ENCODE measurements at places on chromosomes 3 and 15.

DNA sequence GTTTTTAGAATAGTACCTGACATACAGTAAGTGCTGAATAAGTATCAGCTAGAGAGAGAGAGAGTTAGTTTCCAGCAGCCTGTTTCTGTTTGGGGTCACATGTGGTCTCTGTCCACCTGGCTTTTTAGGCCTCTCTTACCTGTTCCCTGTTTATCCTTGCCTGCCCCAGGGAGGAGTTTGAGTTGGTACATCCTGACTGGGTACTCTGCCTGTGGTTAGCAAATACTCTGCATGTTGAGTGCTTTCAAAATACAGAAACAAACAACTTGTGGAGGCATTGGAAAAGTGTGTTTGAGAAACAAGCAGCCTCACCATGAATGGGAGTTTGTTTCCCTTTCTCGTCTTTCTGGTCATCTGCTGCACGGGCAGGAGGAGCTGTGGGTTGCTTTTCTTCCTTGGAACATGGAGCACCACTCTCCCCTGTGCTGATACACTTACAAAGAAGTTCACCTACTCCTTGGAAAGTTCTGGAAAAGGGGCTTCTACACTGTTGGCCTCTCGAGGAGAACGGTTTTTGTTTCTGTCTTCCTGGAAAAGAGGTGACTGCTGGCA, 166.1 kb downstream of the PGPEP1L start:
- no peak for DNase-seq

GRCh38 chr3:58200121-58200709, 10.6 kb downstream of the DNASE1L3 start:
- no peak for DNase-seq

DNA sequence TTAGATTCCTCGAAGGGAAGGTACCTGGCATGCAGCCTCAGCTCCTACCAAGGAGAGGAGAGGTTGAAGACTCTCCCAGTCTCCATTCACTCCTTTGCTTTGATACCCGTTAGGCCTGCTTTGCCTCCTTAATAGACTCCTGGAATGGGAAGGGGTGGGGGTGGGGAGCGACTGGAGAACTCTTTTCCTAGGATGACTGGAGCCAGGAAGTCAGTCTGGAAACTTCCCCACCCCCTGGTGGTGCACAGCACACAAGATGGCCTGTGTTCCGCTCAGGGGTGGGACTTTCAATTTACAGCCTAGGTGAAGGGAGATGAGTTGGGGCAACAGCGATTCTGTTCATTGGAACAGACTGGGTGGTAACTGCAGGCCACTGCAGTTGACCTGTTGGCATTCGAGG, 21.4 kb upstream of the CELF6 start:
- DNase-seq = no peak

DNA sequence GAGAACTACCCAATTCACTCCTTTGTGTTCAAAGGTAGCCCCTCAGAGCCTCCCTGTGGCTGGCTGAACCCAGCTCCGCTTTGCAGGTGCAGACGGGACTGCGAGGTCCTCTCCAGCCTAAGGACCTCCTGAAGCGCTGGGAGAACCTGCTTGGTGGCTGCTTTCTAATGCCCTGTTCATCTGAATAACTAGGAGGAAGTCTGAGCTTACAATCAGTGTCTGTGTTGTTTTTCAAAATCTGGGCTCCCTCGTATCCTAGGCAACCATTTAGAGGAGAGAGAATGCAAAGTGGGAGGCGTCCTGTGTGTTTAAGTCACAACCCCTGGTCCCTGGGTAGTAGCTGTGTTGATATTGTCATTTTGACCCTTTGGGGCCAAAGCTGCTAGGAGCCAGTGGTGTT, 99.9 kb downstream of the GABRG3 start:
- DNase-seq = no peak

GRCh38 chr15:49758856-49759255, 138.0 kb downstream of the DTWD1 start:
- DNase-seq = no peak

DNA sequence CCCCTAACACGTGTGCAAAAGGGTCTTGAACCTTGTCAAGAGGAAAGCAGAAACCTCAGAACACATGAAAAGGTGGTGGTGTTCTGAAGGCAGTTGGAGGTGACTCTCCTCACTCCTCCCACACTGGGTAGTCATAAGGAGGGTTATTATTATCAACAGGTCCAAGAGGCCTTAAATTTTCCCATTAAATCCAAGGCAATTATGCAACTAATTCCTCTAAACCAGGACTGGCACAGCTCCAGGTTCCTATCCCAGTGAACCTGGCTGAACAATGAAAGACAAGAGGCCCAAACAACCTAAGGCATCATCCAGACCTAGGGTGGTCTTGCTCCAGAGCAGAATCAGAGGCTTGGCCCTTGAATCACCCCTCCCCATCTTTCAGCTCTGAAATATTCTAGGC, 15.0 kb downstream of the MYLK start:
- no peak for DNase-seq

DNA sequence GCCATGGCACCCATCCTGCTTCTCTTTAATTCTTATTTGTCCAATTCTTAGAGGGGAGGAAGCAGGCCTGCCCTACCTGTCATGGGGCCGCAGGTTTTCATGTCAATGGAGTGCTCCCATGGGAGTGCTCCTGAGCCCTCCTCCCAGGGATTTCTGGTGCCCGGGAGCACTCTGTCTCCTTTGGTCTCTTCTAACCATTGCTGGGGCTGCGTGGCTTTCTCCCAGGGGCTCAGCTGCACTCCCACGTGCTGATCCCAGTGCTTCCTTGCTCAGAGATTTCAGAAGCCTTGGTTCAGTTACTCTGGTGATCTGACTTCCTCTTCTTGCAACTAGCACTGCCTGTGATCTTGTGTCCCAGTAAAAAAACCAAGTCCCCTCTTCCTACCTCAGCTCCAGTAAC, 68.0 kb upstream of the ARL8B start:
- no peak for DNase-seq

DNA sequence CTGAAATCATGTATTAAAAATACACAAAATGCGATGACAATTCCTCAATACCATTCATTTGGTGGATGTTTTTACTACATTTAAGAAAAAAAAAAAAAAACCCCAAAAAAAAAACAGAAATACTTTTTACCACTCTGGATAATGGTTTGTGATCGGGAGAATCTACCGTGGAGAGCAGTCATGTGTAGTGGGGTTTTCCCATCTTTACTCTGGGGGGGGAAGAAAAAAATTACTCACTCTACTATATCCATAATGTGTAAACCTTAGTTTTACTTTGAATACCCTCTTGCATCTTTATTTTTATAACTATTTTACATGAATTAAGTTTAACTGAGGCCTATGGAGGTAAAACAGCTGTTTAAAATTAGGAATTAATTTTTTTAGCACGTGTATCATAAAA, 83.3 kb downstream of the ANKRD28 start:
- DNase-seq = no peak

DNA sequence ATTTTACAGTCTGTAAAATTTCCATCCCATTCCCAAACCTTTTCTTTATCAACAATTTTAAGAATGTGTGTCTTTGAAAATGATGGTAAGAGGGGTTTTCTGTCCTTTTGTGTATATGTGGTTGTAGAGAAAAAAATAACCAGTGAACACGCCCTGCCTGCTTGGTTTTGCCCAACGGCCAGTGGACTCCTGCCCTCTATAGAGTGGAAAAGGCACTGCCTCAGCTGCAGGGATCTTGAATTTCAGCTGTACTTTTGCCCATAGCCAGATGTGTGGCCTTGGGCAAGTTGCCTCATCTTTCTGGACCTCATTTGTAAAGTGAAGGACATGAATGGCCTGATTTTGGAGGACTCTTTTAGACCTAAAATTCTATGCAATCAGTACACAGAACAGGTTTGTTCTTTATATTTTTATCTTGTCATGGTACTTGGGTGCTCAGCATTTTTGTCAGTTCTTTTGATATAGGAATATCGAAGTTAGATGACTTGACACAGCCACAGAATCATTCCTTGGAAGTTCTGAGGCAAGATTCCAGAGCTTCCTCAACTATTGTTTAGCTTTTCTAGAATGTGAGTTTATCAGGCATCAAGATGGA, 81.0 kb downstream of the CLDN11 start:
- no peak for DNase-seq

GRCh38 chr3:129888771-129889170, 4.7 kb downstream of the TMCC1 start:
- no peak for DNase-seq

DNA sequence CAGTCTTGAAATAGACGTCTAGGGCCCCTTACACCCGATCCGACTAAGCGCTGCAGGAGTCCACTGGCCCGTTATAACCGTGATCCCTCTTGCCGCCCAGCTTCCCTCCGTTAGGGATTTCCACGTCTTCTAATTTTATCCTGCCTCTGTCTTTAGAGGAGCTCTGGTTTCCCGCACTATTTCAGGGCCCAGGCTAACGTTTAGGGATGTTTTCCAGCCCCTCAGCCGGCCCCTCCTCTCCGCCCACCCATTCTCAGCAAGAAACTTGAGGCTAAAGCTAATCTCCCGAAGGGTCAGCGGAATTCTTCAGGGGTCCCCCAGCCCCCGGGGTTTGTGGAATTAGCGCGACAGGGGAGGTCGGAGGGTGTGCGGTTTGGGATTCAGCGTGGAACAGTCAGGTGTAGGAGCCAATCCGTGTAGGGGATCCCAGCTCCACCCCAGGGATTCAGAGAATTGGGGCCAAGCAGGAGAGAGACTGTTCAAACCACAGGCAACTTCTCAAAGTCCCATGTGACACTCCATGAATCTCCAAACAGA, 1.6 kb downstream of the PTX3 start:
- no peak for DNase-seq

- DNase-seq = no peak
These were observed 771.6 kb upstream of the NR2F2 start for GRCh38 chr15:95558916-95559315.

DNA sequence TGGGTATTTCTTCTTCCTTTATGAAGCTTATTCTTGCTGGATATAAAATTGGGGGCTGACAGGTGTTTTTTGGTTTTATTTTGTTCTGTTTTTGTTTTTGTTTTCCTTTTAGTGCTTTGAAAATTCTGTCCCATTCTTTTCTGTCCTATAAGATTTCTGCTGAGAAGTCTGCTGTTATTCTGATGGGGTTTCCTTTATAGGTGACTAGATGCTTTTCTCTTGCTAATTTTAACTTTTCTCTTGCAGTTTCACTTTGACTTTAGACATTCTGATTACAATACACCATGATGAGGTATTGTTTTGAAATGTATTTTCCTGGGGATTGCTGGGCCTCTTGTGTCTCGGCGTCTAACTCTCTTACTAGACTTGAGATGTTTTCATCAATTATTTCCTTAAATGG, 22.8 kb downstream of the TTC14 start:
- no peak for DNase-seq

DNA sequence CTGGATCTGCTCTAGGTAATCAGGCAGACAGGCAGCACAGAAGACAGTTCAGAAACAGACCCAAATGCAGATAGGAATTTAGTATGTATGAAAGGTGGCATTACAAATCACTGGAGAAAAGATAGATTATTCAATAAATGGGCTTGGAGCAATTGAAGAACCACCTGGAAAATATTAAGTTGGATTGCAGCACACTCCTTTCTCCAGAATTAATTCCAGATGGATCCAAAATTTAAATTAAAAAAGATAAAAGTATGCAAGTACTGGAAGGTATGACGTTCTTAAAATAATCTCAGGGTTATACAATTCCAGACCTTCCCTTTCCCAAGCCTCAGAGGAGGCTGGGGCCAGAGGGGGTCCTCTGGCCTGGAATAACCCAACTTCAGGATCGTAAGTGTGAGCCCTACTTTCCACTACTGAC, 32.5 kb downstream of the HRH1 start:
- DNase-seq = no peak

- no peak for DNase-seq
These were observed 97.1 kb upstream of the SNRPA1 start for GRCh38 chr15:101391981-101392640.

- no peak for DNase-seq
These were observed 29.6 kb upstream of the SECISBP2L start for GRCh38 chr15:49075881-49076280.

GRCh38 chr3:38088126-38089078, 48.5 kb downstream of the ACAA1 start:
- DNase-seq = no peak

DNA sequence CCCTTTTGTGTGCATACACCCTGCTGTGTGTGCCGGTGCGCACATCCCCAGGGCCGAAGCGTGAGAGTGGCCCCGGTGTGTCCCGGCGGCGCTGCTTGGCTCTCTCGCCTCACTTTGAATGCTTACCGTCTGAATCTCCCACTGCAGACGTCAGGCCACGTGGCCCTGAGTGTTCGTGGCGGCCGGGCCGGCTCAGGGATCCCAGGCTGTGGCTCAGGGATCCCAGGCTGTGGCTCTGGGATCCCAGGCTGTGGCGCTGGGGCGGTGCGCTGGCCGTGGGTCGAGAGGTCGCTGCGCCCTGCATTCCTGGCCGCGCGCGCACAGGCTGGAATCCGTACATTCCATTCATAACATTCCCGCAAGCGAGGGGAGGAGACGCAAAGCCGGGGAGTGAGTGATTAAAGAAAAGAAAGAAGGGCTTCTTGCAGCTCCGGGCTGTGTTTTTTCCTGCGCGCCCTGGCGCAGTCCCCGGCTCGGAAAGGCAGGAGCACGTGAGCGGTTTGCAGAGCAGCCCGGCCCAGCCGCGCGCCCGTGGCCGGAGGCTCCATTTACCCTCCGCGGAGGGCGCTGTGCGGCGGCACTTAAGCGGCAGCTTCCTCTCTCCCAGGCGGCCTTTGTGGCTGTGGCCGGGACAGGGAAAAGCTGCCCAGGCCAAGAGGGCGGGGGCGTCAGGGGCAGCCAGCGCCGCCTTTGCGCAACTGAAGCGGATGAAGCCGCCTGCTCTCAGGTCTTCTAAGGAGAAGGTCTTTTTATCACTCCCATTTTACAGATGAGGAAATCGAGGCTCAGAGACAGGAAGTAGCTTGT, 87.0 kb upstream of the ALDH1L1 start:
- DNase-seq = peak; percentile 44

DNA sequence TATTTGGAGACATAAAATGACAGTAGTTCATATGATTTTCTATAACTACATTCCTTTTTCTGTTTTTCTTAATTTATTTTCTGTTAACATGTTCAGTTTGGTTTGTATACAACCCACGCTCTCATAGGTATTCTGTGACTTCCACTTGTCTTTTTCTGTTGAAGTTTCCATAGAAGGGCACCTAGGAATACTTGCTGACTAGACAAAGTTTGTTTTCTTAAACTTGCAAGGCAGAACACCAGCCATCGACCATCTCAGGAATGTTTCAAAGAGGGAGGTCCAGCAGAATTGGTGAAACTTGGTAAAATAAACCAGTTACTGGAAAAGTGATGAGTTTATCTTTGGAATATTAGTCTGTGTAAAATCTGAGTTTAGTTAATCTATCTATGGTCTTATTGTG, 403.2 kb upstream of the CADM2 start:
- DNase-seq = no peak

DNA sequence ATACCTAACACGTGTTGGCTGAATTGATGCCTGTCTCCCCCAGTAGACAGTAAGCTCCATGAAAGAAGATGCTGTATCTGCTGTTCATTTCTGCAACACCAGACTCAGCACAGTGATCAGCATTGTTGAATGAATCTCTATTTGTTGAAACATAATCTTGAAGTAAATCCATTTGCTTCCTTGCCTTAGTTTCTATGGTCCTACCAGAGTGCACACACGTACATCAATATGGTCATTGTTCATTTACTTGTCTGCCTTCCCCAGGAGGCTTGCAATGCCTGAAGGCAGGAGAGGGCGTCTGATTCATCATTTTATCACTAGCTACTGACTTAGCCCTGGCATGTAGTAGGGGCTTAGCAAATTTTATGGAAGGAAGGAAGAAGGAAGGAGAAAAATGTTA, 19.2 kb downstream of the RBP2 start:
- no peak for DNase-seq

GRCh38 chr15:64099379-64099778, 3.6 kb downstream of the SNX1 start:
- no peak for DNase-seq

- DNase-seq = no peak
These were observed 50.6 kb downstream of the DGKG start for GRCh38 chr3:186311441-186311840.
